Amniotic stem cell (primary cell): ENCODE measurements at places on chromosomes 5 and 9.

GRCh38 chr5:107184066-107184465, 486.7 kb downstream of the EFNA5 start:
- DNase-seq: no peak

DNA sequence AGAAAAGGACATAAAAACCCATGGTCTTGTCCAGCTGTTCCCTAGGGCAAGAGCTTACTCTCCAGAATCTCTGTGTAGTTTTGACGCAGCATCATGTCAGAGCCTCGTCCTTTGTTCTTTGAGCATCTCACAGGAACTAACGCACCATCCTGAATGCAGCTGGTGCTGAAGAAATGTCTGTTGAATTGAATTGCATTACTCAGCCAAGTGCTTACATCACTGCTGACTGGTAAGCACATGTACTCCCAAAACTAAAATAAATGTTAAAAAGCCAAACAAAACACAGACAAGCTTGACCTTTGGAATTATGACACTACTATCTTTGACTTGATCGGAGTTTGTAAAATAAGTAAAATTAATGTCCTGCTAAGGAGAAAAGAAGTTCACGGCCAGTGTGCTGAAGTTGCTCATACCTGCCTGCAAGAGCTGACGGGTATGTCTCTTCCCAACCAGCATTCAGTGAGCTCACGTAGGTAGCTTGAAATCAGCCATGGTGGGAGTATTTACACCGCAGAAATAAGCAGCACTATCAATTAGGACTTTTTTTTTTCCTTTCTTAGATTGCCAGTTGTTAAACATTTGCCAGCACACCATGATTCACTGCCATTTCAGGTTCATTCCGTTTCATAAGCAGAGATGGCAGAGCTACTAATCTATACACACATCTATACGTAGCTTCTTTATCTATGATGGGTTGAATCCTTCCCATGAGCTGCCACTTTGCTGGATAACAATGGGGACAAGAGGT, 310.6 kb upstream of the MSX2 start:
- no peak for DNase-seq

GRCh38 chr5:8350644-8351339, 481.8 kb downstream of the MTRR start:
- DNase-seq: no peak

DNA sequence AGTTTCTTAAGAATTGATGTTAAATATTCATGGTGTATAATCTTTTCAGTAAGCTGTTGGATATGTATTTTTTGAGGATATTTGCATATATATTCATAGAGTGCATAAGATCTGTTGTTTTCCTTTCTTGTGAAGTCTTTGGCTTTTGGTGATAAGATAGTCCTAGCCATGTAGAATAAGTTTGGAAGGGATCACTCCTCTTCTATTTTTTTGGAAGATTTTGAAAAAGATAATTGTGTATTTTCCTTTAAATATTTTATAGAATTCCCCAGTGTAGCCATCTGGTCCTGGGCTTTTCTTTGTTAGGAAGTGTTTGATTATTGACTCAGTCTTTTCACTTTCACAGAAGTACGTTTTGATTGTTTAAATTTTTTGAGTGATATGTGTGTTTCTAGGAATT, 318.8 kb upstream of the CDH10 start:
- DNase-seq: no peak

DNA sequence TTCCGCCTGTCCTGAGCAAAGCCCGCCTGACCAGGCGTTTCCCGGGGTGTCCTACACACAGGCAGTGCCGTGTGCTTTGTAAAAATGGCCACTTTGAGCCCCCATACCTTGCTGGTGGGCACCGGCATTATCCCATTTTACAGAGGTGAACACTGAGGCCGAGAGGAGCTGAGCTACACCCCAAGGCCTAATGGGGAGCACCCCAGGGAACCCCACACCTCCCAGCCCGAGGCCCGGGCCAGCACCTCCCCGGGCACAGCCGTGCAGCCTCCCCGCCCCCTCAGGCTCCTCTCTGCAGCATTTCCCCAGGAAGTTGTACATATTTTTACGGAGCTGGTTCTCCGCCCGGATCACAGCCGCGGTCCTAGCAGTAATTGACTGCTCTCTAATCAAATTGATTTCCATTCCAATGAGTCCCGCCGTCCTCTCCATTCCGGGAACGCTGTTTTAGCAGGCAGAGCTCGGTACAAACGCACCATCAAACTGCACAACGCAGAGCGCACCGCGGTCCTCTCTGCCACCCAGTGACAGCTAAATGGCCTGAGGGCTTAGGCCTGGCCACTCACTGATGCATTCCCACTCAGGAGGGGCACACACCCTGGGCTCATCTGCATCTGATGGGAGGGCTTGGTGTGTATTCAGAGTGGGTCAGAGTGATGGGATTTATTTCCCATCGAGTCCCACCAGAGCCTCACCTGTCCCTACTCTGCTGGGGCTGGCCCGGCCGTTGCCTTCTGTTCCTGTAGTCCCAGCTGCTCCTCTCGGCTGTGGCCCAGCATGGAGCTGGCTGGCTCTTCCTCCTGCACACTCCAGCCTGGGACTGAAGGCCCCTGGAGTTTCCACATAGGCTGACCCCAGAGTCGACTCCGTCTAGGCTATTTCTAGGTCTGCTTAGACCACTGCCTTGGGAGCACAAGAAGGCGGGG, 36.2 kb upstream of the UBAC1 start:
- DNase-seq: no peak

DNA sequence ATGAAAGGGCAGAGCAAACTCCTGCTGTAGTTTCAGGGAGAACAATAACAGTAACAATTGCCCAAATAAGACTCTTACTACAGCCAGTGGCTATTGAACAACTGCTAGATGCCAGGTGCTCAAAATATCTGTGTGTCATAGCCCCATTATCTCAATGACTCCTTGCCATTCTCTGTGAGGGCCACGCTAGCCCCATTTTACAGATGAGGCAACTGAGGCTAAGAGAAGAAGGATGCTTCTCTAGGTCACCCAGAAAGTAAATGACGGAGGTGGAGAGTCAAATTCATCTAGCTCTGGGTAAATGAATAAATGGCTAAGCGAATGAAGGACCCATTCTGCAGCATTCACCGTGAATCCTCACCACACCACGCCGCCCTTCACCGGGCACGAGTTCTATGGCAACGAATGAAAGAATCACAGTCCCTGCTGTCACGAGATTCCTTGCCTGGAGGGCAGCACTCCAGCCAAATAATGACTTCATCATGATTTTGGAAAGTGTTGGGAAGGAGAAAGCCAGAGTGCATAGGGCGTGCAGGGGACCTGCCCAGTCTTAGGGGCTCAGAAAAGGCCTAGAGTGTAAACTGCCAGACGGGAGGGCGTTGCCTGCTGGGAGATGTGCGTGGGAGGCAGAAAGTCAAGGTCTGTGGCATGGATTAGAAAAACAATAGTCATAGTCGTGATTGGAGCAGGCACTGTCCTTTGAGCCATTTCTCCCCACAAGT, 147.2 kb downstream of the C9orf50 start:
- DNase-seq: no peak

GRCh38 chr9:124084087-124084486, 72.5 kb downstream of the LHX2 start:
- DNase-seq: no peak

- DNase-seq: no peak
These were observed 178.9 kb downstream of the XRCC4 start for GRCh38 chr5:83256091-83256780.

GRCh38 chr9:21789541-21790037, 12.8 kb upstream of the MTAP start:
- peak; percentile 77 for DNase-seq

- no peak for DNase-seq
These were observed 18.3 kb downstream of the LIFR start for GRCh38 chr5:38538161-38538560.

GRCh38 chr9:131714161-131714646, 25.7 kb downstream of the RAPGEF1 start:
- DNase-seq: no peak

DNA sequence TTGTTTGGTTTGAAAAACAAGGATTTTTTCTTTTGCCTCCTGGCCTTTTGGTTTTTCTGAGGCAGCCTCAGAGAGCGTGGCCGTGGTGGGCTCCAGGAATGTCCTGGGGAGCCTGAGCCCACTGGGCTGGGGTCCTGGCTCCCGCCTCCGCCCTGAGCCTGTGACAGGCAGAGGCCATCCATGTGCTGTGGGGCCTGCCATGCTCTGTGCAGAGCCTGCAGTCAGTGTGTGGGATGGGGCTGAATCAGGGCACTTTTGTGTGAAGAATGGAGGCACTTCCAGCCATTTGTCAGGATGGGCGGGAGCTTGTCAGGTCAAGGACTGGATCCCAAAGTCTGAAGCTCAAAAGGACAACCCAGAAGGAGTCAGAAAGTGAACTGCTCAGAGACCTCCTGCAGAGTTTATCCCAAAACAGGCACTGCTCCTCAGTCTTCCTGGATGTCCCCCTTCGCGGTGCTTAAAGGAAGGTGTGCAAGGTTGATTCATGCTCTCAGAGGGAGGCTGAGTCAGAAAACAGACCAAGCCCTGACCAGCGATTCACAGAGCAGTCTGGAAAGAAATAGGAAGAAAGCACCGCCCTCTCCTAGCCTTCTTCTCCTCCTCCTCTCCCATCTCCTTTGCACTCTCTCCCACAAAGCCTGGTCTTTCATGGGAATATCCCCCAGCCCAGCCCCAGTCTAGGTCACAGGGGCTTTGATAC, 53.2 kb downstream of the MVB12B start:
- no peak for DNase-seq

- no peak for DNase-seq
These were observed 4.7 kb downstream of the PGGT1B start for GRCh38 chr5:115257981-115258380.

- no peak for DNase-seq
These were observed 105.9 kb downstream of the GADD45G start for GRCh38 chr9:89710697-89711096.

DNA sequence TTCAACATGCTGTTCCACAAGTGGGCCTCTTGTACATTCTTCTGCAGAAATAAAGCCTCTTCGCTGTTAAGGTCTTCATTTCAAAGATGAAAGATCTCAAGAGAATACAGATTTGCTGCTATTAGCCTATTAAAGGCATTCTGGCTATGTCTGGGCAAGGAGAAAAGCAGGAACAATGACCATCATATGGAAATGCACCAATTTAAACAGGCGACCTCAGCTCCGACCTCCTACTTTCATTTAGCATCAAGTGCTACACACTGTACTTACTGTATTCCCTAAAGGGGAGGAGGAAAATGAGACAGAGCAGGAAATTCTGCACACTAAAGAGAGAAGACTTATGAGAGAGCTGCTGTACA, 64.8 kb downstream of the HABP4 start:
- DNase-seq: no peak

DNA sequence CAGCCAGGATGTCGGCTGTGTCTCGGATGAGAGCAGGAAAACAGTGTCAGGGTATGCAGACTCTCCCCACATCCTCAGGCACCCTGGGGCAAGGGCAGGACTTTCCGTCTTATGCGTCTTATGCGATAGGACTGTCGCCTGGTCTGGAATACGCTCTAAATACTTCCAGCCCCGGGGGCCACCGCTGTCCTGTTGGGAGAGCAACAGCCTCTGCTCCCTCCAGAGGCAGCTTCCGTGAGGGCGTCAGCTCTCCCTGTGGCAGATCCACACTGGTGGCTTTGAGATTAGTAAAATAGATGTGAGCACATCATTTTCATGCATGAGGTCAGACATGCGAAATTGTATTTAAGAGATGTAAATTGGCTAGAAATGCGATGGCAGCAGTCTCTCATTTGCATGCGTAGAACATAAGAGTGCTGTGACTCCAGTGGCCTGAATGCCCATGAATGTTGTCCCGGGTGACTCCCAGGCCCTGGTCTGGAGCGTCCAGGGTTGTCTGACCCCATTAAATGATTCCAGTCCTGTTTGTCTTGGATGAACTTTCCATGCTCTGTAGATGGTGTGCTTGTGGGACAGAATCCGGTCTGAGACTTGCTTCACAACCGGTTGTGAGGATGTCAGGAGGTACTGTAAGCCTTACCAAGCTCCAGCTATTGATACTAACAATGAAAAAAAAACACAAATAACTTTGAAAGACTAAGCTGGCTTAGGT, 228.2 kb downstream of the SYK start:
- DNase-seq: no peak

DNA sequence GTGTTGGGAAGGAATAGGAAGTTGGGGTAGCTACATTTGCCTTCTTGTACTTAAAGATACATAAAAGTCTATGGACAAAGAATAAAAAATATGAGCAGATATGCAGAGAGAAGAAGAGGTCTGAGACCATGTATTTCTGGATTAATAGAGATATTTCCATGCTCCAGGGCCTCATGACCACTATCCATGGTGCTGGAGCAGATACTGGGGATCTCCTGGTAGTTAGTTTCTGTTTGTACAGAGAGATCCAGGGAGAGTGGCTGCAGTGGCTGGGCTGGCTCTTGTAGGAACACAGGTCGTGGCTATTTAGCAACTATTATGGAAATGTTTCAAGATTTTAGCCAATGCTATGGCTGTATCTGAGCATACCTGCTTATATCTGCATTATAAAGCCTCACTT, 184.2 kb upstream of the TMEM161B start:
- DNase-seq: no peak

DNA sequence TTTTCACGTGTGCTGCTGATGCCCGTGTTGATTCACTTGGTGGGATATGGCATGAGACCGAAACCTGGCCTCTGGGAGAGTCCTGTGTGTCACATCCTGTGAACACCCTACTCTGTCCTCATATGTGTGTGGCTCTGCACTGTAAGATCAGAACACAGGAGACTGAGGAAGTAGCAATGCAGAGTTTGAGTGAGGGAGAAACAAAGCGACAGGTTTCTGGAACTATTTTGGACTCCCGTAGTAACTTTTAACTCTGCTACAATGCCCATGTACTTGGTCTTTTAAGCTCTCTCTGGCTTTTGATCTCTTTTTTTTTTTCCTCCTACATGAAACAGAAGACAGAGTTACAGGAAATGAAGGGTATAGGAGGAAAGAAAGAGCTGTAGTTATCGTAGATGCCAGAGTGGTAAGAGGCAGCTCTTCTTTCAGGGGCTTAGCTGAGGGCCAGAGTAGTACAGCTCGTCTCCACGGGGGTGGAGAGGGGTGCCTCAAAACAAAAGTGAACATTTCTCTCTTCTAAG, 26.6 kb downstream of the GRAMD2B start:
- DNase-seq: peak; percentile 30

DNA sequence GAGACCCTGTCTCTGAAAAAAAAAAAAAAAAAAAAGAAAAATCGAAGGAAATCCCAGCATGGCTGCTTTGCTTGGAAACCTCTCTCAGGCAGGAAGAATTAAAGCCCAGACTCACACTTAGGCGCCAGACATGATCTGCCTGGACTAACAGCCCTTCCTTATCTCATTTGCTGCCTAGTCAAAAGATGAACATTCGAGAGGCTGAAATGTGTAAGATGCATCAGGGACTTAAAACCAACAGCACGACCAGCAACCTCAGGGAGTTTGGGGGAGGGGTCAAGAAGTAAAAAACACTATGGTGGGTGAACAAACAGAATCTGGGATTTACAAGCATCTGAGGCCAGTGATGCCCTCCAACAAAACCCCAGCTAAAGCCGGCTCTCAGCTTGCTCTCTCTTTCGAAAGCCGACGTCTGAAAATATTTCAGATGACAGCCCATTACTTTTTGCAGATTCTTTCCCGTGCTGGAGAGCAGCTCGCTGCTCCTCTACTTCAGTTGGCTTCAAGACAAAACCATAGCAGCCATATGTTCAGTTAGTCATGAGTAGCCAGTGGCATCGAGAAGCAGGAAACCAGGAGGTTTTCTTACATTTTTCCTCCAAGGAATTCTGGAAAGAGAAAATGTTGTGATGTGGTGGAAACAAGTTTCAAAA, 249.9 kb downstream of the MARCHF11 start:
- DNase-seq: no peak
